NCI-H1417 (cell line): ENCODE measurements at places on chromosomes 1 and 21.
A peak's percentile ranks its signal among the peaks of the same experiment; 100 is the strongest.

GRCh38 chr1:80101159-80101558 is 1094.6 kb upstream of the ADGRL4 start:
- DNase-seq: no peak

DNA sequence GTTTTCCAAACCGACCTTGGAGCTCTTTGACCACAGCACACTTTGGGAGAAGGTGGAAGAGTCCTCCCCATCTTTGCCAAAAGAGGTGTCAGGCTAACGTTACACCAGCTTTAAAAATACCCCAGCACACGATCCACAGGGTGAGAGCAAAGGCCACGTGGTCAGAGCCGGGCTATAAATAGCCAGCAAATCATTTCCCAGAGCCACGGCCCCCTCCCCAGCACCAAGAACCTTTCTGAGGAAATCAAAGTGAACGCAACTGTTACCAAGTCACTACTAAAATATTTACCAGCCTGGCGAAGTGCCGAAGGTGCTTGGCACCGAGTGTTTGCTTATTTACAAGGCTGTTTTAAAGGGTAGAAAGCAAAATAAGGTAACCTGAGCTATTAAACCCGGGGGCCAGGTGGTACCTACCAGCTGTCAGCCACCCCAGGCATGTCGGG is 72.4 kb downstream of the CASZ1 start:
- DNase-seq: peak; percentile 26

GRCh38 chr1:17060306-17060749 is 6.5 kb upstream of the SDHB start:
- no peak for DNase-seq

DNA sequence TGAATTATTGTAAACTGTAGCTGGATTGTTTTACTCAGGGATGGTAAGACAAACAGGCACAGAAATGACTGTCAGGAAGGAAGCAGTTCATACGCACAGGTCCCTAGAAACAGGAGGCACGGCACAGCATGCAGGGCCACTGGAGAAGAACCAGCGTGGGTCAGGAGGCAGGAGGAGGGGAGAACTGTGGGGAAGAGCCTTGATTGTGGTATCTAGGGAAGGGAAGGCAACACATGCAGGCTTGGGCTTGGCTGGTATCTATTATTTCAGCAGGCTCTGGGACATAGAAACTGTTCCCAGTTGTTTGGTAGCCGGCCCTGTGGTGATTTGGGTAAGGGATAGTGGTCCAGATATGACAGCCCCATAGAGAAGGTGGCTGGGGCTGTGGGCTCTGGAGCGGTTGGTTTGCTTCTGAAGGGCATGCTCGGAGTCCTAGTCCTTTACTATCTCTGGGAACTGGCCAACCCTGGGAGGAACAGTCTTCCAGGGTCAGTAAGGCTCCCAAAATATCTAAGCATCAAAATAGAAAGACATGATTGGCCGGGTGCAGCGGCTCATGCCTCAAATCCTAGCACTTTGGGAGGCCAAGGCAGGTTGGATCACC is 43.1 kb upstream of the CCSAP start:
- DNase-seq: no peak

- DNase-seq: no peak
These were observed 369.7 kb downstream of the RRAGC start for GRCh38 chr1:38489844-38490270.

DNA sequence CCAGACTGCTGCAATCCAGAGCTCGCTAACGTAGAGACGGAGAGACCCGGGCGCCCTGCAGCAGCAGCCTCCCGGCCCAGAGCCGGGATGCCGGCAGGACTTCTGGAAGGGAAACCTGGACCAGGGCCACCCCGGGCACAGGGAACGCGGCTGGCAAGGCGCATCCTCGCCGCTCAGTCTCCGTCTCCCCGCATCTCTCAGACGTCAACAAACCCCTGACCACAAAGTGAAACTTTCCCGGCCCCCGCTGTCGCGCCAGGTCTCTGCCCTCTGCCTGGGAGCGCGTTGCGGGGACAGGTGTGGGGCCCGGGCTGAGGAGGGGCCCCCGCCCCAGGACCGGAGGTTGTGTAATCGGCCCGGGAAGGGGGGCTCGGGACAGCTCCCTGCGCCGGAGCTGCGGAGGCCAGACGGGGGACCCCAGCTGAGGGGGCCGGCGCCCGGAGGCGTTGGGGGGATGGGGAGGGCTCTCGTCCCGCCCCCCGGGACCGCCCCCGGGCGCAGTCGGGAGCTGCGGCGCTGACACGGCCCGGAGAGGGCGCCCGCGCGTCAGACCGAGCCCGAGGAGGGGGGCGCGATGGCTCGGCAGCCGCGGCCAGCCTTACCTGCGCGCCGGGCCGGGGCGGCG is 116.6 kb upstream of the HIVEP3 start:
- DNase-seq: peak; percentile 44

GRCh38 chr1:20974069-20974468 is 187.0 kb upstream of the HP1BP3 start:
- no peak for DNase-seq

DNA sequence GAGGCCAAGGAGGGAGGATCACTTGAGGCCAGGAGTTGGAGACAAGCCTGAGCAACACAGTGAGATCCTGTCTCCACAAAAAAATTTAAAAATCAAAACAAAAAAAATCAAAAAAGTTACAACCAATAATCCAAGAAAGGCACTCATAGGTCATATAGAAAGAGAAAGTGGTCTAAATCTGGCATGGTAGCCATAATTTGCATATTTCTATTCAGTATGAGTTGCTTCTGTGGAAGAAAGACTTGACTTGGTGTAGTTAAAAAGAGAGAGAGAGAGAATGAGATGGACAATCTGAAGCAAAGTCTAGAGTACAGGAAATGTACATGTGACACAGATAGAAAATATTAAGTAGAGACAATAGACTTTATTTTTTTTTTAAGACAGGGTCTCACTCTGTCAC is 22.5 kb downstream of the JMJD4 start:
- no peak for DNase-seq

DNA sequence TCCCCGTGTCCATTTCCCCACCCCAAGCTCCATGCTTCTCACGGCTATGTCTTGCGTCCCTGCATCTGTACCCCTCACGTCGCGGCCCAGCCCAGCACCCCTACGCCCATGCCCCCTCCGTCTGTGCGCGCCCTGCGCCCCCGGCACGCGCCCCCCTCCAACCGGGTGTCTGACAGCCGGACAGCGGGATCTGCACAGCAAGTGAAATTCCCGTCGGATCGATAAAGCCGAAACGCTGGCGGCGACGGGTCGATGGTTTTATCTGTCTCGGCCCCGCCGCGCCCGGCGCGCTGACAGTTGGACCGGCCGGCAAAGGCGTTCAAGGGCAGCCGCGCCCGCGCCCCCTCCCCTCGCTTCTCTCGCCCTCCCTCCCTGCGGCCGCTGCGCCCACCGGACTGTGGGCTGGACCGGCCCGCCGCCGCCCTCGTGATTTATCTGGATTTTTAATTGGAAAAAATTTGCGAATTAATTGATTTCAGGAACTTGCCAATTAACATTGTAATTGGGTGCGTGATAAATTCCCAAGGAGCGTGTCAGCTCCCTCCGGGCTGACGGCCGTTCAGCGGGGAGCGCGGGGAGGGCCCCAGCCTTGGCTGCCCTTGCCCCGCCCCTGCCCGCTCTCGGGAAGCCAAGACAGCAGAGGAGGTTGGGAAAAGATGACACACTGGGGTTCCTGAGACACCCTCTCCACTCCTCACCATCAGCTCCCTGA is 57.1 kb downstream of the TMEM53 start:
- DNase-seq: no peak

DNA sequence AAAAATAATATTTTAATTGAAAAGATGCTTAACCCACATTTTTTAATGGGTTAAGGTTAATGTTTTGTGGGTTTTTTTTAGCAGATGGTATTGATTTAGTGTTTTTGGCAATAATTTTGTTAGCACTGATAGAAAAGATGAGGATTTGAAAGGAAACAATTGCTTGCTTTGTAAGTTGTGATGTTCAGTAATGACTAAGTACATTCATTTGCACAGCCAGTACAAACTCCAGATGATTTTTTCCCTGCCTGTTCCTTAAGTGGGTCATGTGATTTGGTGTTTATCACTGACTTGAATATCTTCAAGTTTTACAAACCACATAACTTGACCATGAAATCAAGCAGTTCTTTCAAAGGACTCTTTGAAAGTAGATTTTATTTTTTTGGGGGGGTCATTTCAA is 15.0 kb downstream of the DISP1 start:
- no peak for DNase-seq

DNA sequence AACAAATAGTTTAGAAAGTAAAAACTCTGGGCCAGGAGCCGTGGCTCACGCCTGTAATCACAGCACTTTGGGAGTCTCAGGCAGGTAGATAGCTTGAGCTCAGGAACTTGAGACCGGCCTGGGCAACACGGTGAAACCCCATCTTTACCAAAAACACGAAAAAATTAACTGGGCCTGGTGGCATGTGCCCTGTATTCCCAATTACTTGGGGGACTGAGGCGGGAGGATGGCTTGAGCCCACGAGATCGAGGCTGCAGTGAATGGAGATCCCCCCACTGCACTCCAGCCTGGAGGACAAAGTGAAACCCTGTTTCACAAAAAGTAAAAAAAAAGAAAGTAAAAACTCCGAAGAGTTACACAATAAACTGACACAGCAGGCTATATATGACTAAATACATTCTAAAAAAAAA is 10.6 kb downstream of the CEP170 start:
- DNase-seq: no peak

- DNase-seq: no peak
These were observed 13.7 kb downstream of the NMNAT2 start for GRCh38 chr1:183404476-183404875.

DNA sequence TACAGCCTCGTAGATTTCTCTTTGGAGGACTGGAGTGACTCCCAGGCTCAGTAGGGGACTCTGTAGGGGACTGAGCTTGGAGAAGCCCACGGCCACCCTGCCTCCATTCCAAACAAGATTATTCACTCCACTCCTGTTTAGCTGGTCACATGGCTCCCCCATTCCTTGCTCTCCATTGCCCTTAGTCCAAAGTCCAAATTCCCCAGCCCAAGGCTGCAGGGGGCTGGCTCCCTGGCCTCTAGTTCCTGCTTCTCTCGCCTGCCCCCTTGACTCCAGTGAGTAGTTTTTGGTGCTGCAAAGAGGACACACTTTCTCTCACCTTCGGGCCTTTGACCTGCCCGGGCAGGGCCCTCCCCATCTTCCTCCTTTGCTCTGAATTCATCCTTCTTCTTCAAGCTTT is 403.3 kb downstream of the KIF26B start:
- no peak for DNase-seq

DNA sequence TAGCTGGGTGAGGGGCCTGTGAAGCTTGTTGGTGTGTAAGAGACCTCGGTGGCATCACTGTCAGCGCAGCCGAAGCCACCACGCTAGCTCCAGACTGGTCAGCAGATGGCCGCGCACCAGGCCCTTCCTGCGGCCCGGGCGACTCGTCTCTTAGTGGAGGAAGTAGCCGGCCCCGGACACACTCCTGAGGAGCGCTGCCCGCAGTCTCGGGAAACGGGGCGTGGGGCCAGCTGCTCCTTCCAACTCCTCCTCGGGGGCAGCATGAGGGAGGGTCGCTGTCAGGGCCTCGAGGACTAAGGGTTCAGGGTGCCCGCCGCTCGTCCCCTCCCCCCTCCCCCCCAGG is 20.4 kb downstream of the H3-3A start:
- no peak for DNase-seq

GRCh38 chr1:92752719-92753118 is 32.2 kb downstream of the EVI5 start:
- no peak for DNase-seq
